ENCODE measurements at places on chromosomes 13 and 19. TPM values are rescaled to one million over a fixed set of nuclear protein-coding genes. Genes with fewer than 3 reads are reported as not detected.

GRCh38 chr13:111531505-111531904, 211.1 kb downstream of the TEX29 start:
- no peak for DNase-seq

- no peak for DNase-seq
These were observed 9.1 kb upstream of the LYPD3 start for GRCh38 chr19:43474487-43474886.

GRCh38 chr13:32075170-32075851, 43.7 kb downstream of the FRY start:
- DNase-seq = no peak

DNA sequence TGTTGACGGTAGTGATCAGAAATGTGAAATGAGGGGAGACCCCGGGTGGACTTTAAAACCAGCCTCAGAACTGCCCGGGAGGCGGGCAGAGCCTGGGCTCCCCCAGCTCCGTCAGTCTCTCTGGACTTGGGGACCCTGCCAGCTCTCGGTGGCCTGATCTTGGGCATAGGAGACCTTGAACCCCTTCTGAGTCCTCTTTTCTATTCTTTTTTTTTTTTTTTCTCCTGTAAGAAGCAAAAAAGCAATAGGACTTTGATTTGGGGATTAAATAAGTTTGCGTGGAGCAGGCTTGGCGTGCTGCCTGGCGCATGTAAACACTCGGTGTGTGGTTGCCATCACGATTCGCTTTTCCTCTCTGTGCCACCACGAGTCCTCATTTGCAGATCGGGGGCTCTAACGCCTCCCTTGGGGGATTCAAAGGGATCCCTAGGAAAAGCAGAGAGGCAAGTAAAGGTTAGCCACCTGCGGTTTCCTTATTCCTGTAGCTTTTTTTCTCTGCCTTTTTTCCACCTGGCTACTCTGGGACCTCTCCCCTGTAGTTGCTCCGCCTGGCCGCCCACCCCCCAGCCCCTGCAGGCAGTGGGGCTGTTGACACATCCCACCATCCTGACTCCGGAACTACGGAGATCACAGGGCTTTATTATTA, 1.3 kb downstream of the SAFB start:
- DNase-seq = peak; percentile 61

- DNase-seq = no peak
These were observed 24.2 kb upstream of the IGFL1 start for GRCh38 chr19:46205183-46205984.

DNA sequence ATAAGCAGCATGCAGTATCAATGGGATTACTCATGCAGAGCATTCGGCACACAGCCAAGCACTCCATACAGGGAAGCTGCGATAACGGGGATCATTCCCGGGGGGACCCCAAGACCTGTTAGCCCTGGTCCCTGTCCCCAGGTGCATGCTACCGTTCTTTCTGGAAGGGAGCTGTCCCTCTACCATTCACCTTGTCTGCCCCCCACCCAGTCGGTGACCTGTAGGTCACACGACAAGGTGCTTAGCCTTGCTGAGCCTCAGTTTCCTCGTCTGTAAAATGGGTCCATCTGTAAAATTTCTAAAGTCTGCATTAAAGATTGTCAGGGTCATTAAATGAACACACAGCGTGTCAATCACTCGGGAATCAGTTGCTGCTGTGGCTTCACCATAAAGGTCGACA, 6.8 kb upstream of the ACP7 start:
- DNase-seq = no peak

Gene DHDH
- not detected for total RNA-seq

Gene ZNF320
- total RNA-seq = 9.3 TPM

Data from dermis blood vessel endothelial cell (primary cell).